ENCODE measurements at places on chromosomes 13 and 19. TPM values are rescaled to one million over a fixed set of nuclear protein-coding genes. Genes with fewer than 3 reads are reported as not detected.

GAMT gene
- total RNA-seq, result 31.5 TPM

ZNF284 gene
- 2.1 TPM for total RNA-seq

DNA sequence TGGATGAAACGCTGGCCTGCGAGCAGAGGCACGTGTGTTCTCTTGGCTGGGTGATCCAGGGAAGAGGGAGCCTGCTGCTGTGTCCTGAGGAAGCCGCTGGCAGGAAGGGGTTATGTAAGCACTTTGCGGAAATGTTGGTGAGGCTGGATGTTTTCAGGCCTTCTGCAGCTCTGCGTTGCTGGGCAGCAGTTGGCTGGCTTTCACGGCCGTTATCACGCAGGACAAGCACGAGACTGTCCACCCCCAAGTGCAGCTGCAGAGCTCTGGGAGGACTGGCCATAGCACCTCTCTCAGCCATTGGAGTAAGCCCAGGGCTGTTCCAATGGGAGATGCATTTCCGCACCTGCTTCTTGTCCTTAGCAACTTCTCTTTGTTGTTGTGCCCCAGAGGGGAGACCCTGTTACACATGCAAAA is 146.9 kb upstream of the SOX21 start:
- H3K36me3 ChIP-seq, result no peaks in the 10 kb centered on the region
- no peak overlapping the region for H3K4me3 ChIP-seq
- DNase-seq, result no peak
- peaks cover 12% of the 10 kb centered on the region for H3K4me1 ChIP-seq
- H3K27ac ChIP-seq, result no peak overlapping the region

- H3K27me3 ChIP-seq, result no peaks in the 10 kb centered on the region
- H3K4me1 ChIP-seq, result no peaks in the 10 kb centered on the region
- no peak for DNase-seq
- no peak overlapping the region for H3K27ac ChIP-seq
- H3K36me3 ChIP-seq, result no peaks in the 10 kb centered on the region
- no peak overlapping the region for H3K4me3 ChIP-seq
Measured at GRCh38 chr19:3346677-3347353, 19.6 kb upstream of the NFIC start.

DNA sequence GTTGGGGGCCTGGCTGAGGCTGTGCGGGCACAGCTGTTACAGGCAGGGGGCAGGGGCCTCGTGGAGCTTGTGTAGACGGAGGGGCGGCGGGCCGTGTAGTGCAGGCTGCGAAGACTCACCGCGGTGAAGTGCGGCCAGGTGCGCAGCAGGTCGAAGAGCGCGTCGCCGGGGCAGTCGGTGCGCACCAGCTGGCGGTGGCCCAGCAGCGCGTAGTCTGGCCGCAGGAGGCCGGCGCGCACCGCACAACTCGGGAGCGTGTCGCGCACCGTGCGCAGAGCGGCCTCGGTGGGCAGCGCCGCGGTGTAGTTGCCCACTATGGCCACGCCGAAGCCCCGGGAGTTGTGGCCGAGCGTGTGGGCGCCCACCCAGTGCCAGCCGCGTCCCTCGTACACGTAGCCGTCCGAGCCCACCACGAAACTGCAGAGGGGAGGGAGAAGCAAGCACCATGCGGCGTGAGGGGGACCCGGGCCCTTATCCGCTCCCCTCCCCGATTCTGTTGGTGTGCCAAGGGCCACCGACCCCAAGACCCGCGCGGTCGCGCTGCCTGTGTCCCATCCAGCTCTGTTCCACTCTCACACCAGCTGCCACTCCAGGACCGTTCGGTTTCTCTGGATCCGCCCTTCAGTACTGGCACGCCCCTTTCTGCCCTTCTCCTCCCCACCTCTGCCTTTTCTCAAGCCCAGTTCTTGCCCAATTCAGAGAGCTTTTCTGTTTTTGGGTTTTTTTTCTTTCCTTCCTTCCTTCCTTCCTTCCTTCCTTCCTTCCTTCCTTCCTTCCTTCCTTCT is 5.4 kb upstream of the RASAL3 start:
- peaks cover 8% of the 10 kb centered on the region for H3K36me3 ChIP-seq
- H3K27me3 ChIP-seq, result peaks cover 3% of the 10 kb centered on the region
- H3K4me3 ChIP-seq, result peak overlapping the region; percentile 61
- peaks cover 53% of the 10 kb centered on the region for H3K4me1 ChIP-seq
- peak; percentile 56 for DNase-seq

DNA sequence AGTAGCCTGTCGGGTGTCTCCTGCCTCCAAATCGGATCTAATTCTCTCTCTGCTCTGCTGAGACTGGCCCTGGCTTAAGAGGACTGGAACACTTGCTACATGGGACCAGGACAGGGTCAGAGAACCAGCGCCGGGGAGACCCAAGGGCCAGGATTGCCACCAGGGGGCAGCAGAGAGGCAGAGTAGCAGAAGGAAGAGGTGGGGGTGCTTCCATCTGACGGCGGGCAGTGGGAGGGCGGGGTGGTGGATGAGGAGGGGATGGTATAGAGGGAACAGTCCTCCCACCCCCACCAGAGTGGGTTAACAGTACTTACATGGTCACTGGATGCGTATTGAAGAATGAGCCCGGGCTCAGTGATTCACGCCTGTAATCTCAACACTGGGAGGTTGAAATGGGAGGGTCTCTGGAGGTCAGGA is 11.9 kb downstream of the SELENOW start:
- no peak overlapping the region for H3K27ac ChIP-seq
- no peaks in the 10 kb centered on the region for H3K4me1 ChIP-seq
- no peak overlapping the region for H3K4me3 ChIP-seq
- H3K27me3 ChIP-seq, result no peaks in the 10 kb centered on the region
- DNase-seq, result peak; percentile 93
- H3K36me3 ChIP-seq, result peaks cover 4% of the 10 kb centered on the region

DNA sequence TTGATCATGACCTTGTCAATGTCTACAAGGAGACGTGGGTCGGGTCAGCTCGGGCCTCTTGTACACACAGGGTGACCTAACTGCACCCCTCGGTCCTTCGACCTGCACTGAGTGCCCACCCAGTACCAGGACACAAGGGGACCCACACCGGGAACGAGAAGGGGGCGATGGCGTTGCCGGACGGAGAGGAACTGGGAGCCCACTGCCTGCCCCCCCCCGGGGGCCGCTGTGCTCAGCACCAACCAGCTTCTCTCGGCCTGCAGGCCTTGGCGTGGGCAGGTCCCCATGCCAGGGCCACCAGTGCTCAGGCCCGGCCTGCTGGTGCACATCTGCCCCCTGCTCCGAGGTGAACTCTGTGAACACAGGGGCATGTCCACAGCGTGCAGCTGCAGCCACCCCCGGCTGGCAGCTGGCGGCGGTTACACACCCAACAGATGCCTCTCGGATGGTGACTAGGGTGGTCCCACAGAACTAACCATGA is 14.1 kb downstream of the CFD start:
- peaks cover 12% of the 10 kb centered on the region for H3K4me1 ChIP-seq
- H3K27me3 ChIP-seq, result no peaks in the 10 kb centered on the region
- H3K4me3 ChIP-seq, result no peak overlapping the region
- peaks cover 8% of the 10 kb centered on the region for H3K36me3 ChIP-seq
- H3K27ac ChIP-seq, result no peak overlapping the region

DNA sequence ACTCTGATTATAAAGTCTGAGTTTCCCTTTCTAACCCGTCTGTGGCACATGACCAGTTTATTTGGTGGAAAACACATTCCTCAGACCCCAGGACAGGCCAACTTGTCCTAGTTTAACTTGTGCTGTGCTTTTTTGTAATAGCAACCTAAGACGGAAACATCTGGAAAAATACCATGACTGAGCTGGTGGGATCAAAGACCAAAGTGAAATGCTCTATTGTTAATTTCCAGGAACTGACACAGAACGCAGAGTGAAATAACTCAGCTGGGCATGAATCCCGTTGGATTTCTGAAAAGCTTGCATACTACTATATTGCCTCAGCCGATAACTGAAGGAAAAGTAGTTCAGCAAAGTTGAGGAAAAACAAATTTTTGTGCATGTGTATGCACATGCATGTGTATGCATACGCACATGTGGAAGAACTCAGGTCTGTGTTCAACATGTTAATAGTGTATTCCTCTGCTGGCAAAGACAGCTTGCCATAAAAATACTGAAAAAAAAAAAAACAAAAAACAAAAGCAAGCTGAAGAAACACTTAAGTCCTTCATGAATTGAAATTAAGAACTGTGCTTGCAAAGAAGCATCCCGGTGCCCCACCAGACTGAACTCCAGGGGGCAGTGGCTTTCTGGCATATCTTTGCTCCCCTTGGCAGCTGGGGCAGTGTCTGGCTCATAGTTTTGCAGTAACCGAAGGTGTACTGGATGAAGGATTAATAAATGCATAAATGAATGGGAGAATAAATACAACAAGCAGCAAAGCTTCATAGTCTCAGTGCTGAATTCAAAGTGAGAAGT is 187.8 kb downstream of the LHFPL6 start:
- DNase-seq, result peak; percentile 30
- H3K4me1 ChIP-seq, result no peaks in the 10 kb centered on the region
- no peak overlapping the region for H3K4me3 ChIP-seq
- H3K27ac ChIP-seq, result no peak overlapping the region
